ENCODE measurements at places on chromosomes 2 and 18. TPM values are rescaled to one million over a fixed set of nuclear protein-coding genes. Genes with fewer than 3 reads are reported as not detected.

DHRS9 gene
- total RNA-seq = not detected

DNA sequence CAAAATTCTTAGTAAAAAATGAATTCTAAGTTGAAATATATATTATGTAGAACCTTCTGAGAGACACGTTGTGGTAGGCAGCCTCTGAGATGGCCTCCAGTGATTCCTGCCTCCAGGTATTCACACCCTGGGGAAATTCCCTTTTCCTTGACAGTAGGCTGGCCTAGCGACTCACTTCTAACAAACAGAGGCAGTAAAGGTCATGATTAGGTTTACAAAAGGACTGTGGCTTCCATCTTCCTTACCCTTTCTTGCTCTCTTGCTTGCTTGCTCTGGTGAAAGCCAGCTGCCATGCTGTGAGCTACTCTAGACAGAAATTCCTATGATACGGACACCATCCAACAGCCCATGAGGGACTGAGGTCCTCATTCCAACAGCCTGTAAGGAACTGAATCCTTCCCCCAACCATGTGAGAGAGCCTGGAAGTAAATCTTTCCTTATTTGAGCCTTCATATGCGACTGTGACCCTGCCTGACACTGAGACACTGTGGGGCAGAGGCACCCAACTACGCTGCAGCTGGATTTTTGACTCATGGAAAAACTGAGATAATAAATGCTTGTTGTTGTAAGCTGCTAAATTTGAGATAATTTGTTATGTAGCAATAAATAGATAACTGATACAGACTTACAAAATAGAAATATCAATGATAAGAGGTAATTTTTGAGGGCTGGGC, 32.7 kb upstream of the SERTAD2 start:
- DNase-seq = no peak

GRCh38 chr2:147173189-147173581, 671.6 kb upstream of the ACVR2A start:
- no peak for DNase-seq

PLCD4 gene
- total RNA-seq = 2.8 TPM

GRCh38 chr18:29512761-29513160, 1335.8 kb upstream of the CDH2 start:
- DNase-seq = no peak

- peak; percentile 77 for DNase-seq
Observed at GRCh38 chr2:42809819-42810120, 17.4 kb upstream of the HAAO start.

LINC00305 gene
- total RNA-seq = not detected

ATRAID gene
- 219 TPM for total RNA-seq

- no peak for DNase-seq
Observed at GRCh38 chr2:27245626-27246025, 17.2 kb downstream of the SLC30A3 start.

DNA sequence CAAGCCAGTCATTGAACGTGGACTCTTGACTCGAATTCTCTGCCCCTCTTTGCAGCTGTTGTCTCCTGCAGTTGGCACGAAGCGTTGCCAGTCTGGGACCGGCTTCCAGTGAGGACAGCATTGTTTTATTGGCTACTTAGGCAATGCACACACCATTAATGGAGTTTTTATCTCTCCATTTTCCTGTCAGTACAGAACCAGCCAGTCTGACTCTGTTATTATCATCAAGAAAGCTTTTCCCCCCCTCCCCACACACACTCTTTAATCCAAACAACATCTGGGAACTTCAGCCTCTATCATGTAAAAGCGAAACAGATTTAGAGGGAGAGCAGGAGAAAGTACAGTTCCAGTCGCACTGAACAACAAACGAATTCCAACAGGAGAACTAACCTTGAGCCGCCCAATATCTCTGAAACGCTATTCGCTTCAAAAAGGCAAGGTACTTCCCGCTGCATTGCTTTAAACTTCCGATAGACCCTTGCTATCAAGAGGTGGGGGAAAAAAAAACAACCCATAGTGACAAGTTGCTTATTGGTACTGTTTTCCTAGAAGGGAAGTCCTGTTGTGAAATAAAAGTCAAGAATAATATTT, 38.2 kb downstream of the ACVR1 start:
- DNase-seq = no peak

DNA sequence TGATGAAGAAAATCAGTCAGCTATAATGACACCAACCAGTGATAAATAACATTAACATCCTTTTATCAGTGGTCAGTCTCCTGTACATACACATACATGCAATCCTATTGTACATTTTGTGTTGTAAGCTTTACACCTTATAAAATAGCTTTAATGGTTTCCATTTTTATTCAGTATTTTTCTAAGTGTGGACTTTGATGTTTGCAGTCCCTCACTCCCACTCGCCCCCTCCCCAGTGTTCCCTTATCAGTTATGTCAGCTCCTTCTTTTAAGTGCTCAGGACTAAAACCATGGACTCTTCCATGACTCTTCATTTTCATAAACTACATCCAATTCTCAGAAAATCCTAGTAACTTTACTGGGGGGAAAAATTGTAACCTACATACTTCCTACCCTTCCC, 713.0 kb downstream of the LRRTM4 start:
- no peak for DNase-seq

DNA sequence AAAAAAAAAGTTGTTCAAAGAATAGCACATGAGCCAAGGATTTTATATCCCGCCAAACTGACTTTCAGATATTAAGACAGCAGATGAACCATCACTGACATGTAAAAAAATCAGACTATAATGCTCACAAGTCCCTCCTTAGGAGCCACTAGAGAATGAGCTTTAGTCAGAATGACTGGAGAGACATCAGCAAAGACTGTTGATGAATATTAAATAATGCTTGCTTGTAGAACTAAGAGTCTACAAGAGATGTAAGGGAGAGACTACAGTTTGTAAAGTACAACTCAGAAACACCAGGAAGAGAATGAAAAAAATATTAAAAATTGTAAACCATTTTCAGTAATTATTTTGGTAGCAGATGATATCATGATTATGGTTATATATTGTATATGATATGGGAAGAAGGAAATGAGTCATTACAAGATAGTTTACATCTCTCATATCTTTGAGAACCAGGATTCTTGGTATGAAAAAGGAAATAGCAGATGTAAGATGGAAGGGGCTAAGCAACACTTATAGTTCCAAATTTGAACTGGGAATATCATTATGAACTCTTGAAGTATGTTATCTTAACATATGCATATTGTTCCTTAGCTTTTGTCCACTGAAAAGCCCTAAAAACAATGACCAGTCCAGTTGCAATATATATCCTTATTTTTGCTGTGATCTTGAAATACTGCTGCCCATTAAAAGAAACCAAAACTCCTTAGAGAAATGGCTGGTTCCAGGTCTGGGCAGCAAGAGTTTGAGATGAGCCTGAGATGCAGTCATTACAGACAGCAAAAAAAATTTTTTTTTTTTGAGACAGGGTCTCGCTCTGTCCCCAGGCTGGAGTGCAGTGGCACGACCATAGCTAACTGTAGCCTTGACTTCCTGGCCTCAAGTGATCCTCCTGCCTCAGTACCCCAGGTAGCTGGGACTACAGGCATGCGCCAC, 55.7 kb downstream of the PTPN2 start:
- no peak for DNase-seq

DNA sequence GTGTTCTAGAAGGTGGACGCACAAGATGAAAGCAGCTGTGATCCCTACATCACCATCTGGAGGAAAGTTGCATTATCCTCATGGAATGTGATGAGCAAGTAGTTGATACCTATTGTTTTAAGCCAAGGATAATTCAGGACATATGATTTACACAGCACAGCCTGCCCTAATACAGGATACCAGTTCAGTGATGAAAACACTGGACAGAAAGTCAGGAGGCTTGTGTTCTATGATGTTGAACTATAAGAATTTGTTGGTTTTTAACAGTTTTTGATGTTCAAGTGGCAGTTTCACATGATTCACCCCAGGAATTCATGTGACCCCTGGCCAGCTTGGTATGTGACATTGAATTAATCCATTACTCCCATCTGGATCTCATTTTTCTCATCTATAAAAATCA, 6.2 kb upstream of the CHST10 start:
- no peak for DNase-seq

GRCh38 chr2:39728941-39729351, 50.1 kb downstream of the THUMPD2 start:
- peak; percentile 13 for DNase-seq

GRCh38 chr2:7403092-7403775, 486.0 kb downstream of the RNF144A start:
- no peak for DNase-seq

GRCh38 chr2:55269645-55269990, 587 bp upstream of the MTIF2 start:
- DNase-seq = no peak

MALL gene
- total RNA-seq = 20.9 TPM

DNA sequence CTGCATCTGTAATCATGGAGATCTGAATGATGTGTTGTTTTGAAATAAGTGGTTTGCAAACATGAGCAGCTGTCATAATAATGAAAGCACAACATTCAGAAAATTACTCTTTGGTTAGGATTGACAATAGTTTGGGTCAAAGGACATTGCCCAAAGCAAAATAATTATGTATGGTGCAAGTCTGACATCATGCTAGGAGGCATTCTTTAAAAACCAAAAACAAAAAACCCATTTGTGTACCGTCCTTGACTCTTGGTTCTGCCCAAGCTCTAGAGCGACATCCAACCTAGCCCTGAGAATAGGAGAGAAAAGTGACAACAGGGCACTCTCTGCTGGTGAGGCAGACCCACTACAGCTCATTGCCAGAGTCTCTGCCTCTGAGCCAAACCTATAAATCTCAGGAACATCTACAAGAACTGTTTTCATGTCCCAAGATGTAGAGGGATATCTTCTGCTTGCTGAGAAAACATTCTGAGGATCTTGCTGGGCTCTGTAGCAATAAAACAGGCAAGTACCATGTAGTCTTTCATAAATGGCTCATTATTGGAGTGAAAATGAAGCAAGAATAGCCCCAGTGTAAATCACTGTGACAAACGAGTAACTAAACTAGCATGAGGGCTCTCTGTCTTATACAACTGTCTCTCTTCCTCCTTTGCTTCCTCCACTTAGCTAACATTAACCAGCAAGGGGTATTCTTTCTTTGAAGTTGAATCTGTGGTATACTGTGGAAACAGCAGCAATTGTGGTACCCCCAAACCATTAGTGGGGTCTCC, 266.8 kb upstream of the CXCR4 start:
- DNase-seq = peak; percentile 36

ERCC3 gene
- 34.2 TPM for total RNA-seq

C2orf72 gene
- 2.0 TPM for total RNA-seq

MAL gene
- total RNA-seq = not detected

CCDC88A gene
- 51.9 TPM for total RNA-seq

DNA sequence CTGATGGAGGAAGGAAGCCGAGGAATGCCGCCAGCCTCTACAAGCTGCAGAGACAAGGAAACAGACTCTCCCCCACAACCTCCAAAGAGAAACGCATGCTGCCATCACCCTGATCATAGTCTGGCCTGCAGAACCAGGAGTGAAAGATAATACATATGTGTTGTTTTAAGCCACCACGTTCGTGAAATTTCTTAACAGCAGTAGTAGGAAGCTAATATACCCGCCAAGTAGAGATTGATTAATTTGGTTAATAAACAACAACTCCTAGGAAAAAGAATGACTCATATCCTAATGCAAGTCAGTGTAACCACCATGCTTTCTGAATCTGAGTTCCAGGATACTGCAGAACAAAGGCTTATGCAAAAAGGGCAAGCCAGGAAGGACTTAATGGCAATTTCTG, 36.6 kb downstream of the LONRF2 start:
- DNase-seq = no peak

DNA sequence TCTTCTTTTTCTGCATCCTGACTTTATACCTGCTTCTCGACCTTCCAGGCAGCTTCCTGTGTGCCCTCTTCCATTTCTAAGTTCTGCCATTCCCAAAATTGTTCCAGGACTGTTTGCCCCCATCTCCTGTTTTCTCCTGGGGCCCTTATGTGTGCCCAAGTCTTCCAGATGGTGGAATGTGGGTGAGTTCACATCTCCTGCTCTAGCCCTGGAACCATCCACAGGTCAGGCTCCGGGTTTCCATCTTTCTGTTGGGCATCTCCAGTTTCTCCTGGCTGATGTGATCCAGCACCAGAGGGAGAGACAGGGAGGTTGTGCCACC, 25.8 kb downstream of the TOGARAM2 start:
- DNase-seq = no peak

CGREF1 gene
- total RNA-seq = 45.2 TPM

PXDN gene
- 28.9 TPM for total RNA-seq

GRCh38 chr2:239271471-239271870, 129.3 kb downstream of the HDAC4 start:
- no peak for DNase-seq

- no peak for DNase-seq
Observed at GRCh38 chr2:105338020-105338385, 663 bp downstream of the C2orf49 start.

DNA sequence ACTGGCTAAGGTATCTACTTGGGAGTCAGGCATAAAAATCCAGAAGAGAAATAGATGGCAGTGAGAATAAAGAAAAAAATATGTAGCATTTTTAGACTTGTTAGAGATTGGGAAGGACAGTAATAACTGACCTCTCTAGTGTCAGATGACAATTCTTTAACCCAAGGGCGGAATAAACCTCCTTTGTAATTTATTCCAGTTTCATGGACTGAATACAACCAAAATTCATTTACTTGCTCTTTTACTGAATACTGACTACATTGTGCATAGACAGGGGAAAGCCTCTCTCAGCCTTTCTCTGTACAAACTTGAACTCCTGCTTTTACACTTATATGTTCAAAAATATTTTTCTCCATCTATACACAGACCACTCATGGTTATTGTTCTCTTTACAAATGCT, 475.3 kb upstream of the RAB12 start:
- DNase-seq = no peak

DNA sequence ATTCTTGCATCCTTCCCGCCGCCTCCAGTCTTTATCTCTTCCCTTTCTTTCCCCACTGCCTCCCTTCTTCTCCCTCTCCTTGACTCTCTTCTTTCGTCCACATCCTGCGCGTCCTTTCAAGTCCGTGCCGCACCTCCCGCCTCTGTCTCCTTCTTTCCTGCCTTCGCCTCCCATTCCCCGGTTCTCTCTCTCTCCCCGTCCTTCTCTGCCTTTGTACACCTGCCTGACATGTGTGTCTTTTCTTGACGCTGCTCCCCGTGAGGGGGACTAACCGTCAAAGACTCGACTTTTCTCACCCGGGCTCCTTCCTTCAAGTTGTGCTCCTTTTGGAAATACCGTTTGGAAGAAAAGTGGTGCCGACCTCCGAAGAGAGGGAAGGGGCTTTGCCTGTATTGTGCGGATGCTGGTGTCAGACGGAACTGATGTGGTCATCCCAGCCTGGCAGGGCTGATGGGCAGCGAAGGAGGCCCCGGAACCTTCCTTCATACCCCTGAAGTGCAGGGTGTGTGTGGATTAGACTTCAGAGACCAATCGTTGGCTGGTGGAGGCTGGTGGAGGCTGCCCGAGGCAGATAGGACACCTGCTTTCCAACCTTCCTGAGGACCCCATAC, 879 bp downstream of the TMEM178A start:
- DNase-seq = no peak

GRCh38 chr18:12014086-12014485, 32.8 kb downstream of the IMPA2 start:
- no peak for DNase-seq

- DNase-seq = no peak
Observed at GRCh38 chr2:85853499-85854165, 35.2 kb downstream of the ST3GAL5 start.

SCN2A gene
- not detected for total RNA-seq

- DNase-seq = no peak
Observed at GRCh38 chr2:150426315-150426714, 61.2 kb downstream of the RND3 start.
